ENCODE measurements at places on chromosomes 12 and 14.

GRCh38 chr14:104266631-104267575 is 128.5 kb downstream of the KIF26A start:
- no peak for DNase-seq

GRCh38 chr14:69749956-69750355 is 17.0 kb upstream of the SRSF5 start:
- no peak for DNase-seq

DNA sequence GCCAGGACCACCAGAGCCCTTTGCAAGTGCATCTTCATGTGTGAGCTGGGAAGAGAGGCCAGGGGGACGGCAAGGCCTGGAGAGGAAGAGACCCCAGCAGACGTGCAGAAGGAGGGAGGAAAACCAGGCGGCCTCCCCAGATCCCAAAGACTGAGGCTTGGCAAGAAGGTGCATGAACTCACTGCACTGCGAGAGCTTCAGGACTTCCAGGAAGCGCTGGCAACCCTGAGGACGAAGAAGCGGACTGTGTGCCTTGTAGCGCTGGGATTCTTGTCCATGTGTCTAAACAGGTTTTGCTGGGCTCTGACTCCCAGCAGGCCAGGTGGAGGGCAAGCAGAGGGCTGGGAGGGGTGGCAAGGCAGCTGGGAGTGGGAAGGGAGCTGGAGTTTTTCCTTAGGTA is 939 bp downstream of the TGFB3 start:
- DNase-seq: no peak

- peak; percentile 42 for DNase-seq
Observed at GRCh38 chr12:44317651-44318126, 481.8 kb downstream of the TMEM117 start.

DNA sequence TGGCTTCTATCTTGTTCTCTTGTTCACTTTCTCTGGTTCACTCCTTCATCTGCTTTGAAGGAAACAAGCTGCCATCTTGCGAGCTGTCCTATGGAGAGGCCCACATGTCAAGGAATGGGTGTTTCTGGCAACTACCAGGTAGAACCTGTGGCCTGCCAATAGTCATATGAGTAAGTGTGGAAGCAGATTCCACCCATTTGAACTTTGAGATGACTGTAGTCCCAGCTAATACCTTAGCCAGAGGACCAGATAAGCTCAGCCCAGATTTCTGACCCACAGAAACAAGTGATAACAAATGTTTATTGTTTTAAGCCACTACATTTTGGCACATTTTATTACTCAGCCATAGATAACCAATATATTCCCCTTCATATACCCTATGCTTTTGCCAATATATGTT is 4.0 kb upstream of the SLC38A2 start:
- no peak for DNase-seq
